ENCODE measurements at places on chromosomes 16 and 17.
A peak's percentile ranks its signal among the peaks of the same experiment; 100 is the strongest.

- no peak for DNase-seq
These were observed 15.8 kb downstream of the CACNG5 start for GRCh38 chr17:66850692-66851091.

GRCh38 chr16:66344533-66345145 is 21.9 kb upstream of the CDH5 start:
- peak; percentile 34 for DNase-seq

- DNase-seq, result no peak
These were observed 22.2 kb downstream of the FAM117A start for GRCh38 chr17:49741692-49742076.

- DNase-seq, result no peak
These were observed 73.8 kb upstream of the ATP2A3 start for GRCh38 chr17:4038076-4038475.

Measured in stimulated activated CD4-positive, alpha-beta T cell treated with anti-CD3 and anti-CD28 coated beads, Interleukin-1b, Interleukin-23, amount 100 ng/mL, for 24 hours (primary cell).